Fibroblast of the aortic adventitia (primary cell): ENCODE measurements at places on chromosomes 1 and 21. TPM values are rescaled to one million over a fixed set of nuclear protein-coding genes. Genes with fewer than 3 reads are reported as not detected.
A peak's percentile ranks its signal among the peaks of the same experiment; 100 is the strongest.

The FCRL4 gene
- not detected in 2 replicates for total RNA-seq

The KRTAP11-1 gene
- total RNA-seq, result not detected in 2 replicates

- peak; percentile 35 for DNase-seq
These were observed 75.0 kb downstream of the CD46 start for GRCh38 chr1:207826557-207827487.

DNA sequence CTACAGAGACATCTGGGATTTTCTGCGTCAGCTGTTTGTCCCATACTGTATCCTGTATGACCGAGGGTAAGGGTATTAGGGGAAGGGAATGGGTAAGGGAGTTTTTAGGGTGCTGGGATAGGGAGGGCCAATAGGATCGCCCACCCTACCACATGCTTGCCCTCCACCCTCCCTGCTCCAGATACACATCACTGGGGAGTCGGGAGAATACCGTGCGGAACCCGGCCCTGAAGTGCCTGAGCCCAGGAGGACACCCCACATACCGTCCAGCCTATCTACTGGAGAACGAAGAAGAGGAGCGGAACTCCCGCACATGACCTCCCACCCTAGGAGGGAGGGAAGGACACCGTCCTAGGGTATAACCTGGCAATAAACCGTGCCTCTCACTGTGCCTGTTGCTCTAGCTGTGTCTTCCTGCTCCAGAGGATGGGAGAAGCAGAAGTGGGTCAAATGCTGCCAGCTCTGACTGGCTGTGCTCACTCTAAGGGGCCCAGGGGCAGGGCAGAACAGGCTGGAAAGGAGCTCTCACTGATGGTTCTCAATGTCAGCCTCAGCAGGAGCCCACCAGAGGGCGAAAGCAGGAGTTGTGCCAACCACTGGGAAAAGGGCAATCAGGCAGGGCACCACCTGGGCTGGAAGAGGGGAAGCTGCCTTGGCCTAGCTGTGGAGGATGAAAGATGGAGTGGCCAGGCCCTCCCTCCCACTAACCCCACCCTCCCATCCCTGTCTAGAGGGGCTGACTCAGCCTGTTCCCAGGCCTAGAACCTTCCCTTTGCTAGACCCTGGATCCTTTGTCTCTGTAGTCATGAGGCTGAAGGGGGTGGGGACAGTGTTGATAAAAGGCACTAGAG, 440 bp upstream of the LENEP start:
- peak; percentile 51 for DNase-seq

DNA sequence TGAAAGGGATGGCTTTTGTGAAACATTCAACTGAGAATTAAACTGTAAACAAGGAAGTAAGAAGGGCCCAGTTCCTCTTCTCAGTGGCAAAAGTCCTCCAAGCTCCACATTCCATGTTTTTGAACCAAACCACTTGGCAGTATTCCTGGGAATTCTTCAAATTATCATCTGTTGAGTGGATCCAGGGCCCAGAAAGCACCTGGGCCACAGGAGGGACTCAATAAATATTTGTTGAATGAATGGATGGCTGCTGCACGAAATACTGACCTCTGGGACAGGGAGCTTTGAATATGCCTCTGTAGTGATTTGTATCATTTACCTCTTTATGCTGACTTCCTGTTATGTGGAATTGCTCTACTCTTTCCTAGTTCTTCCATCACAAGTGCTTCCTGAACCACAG, 4.7 kb downstream of the SLC35F3 start:
- DNase-seq, result no peak

DNA sequence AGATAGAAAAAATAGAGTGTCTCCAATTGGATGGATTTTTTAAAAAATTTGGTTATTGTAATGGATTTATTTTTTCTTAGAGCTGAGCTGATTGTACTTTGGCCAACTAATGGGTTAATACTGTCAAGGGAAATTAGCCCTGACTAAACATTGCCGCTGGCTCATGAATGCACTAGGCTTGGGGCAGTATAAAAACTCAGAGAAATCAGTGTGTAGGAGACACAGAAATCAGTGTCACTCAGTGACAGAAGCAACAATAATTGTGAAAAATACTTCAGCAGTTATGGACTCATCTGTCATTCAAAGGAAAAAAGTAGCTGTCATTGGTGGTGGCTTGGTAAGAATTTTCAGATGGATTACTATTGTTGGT, at the start of gene KMO:
Gene KMO, plus strand, starts transcription at position 217 of the 370 bp plus-strand sequence. Its CDS starts 67 bp downstream, at position 284.
- peak; percentile 18 for DNase-seq

DNA sequence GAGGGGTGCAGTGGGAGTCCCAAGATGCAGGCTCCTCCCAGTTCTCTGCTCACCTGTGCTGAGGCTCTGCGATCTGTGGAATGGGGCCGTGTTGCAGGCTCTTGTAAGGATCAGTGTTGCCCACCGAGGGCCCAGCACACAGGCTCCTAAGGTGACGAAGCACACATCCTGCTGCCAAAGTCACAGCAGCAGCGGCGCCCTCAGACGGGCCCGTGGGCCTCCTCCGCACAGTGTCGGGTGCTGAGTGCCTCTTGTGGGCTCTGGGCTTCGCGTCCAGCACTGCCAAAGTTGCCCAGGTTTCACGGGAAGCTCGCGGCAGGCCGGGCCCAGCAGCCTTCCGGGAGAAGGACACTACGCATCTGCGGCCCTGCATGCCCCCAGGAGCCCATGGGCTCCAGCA, 72.1 kb upstream of the ABCG1 start:
- no peak for DNase-seq

GRCh38 chr1:117665556-117666270, 59.9 kb downstream of the TENT5C start:
- DNase-seq, result no peak

DNA sequence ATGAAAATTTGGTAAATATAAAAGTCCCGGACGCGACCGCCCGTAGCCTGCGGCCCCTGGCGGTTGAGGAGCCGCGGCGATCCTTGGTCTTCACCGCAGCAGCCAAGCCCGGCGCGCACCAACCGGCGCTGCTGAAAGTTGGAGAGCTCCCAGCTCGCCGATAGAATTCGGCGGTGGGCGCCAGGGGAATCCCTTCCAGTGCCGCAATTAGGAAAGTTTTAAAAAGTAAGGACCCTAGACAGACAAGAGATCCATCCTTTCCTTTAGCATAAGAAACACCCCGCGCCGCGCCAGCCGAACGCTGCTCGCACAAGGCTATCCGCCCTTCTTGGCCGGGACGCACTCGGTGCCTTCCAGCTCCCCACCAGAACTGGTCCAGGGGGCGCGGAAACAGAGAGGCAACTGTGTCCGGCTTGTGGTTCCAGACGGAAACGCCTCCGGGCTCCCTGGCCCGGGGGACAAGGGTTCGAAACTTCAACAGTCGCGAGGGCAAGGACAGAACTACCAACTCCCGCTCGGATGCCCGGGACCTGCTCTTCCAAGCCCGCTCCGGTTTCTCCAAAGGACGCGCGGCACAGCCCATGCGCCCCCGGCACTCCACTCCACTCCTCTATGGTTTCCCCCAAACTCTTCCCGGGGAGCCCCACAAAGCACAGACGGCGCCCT, 1.7 kb downstream of the FAM78B start:
- peak; percentile 66 for DNase-seq
